ENCODE measurements at places on chromosomes 6 and 20. TPM values are rescaled to one million over a fixed set of nuclear protein-coding genes. Genes with fewer than 3 reads are reported as not detected.

GRCh38 chr6:65098349-65098748 lies 608.7 kb downstream of the EYS start:
- no peak for DNase-seq

- no peak for DNase-seq
Measured at GRCh38 chr6:40668203-40668602, 81.0 kb upstream of the LRFN2 start.

- no peak for DNase-seq
Measured at GRCh38 chr6:32938494-32938893, 2.3 kb downstream of the HLA-DMB start.

DNA sequence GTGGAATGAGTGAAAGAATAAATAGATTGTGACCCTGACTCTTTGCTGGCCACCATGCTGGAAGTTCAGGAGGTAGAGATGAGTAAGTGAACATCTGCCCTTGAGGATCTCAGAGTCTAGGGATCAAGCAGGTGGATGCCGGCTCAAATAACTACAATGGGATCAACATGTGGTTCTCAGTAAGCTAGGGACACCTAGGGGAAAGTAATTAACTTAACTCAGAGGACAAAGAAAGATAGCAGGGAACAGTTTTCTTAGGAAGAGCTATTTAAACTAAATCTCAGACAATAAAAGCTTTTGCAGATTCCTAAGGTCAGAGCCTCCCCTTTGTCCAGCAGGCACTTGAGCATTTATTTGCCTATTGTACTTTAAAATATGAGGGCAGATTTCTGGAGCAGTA lies 29.1 kb downstream of the SLC13A3 start:
- DNase-seq = no peak

- DNase-seq = no peak
Measured at GRCh38 chr20:16321291-16321690, 252.0 kb downstream of the KIF16B start.

GRCh38 chr6:108872141-108872557 lies 23.9 kb downstream of the ARMC2 start:
- no peak for DNase-seq

DNA sequence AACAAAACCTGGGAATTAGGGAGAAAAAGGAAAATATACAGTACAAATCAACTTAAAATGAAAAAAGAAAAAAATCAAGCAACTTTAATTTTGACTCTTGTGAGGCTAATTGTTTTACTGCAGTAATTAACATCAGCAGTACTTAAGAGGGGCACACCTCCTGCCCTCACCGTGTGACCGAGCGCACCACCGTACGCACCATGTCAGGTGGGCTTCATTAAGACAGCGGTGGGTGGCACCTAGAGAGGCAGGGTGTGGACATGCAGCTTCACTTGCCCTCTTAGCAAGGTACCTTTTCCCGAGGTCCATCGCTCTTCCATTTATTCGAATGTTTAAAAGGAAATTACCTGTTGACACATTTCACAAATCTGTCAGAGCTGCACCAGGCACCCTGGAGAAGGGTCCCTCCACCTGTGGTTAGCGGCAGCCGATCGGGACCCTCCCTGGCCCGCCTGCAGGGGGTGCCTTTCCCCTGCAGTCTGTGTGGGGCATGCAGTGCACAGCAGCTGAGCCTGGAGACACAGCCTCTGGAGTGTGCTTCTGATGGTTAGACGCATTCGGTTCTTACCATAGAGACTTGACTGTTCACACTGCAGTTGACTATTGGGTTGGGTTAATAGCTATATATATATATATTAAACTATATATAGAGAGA lies 184.1 kb downstream of the TMEM242 start:
- no peak for DNase-seq

The MICA gene
- total RNA-seq = 9.9 TPM

DNA sequence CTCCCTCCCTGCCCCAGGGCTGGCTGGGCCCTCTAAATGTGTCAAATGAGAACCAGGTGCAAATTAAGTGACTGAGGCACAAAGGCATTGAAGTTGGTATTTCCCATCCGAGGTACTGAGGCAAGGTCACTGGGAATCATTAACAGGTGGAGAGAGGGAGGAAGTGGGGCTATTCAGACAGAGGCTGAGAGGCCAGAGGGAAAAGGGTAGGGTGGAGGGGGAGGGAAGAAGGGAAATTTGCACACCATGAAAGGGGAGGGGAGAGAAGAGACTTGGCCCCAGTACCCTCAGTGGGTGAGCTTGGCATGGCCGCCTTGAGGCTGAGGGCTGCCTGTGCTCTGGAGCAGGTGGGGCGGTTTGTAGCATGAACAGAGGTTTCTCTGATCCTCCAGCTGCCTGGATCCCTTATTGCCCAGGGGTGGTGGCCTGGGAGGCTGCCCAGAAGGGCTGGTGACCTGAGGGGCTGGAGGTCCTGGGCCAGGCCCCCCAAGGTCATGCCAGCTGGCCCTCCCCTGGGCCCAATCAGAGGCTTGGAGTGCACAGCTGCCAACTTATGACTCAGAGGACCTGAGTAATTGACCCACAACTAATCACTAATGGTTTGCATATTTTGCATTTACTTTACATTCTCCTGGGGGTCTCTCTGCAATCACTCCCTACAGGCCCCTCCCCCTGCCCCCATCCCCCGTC lies 40.3 kb upstream of the ZFAND3 start:
- DNase-seq = no peak

The TSPO2 gene
- not detected for total RNA-seq

The SPEF1 gene
- total RNA-seq = not detected

- no peak for DNase-seq
Measured at GRCh38 chr6:118252474-118252873, 295.6 kb upstream of the PLN start.

The OLIG3 gene
- total RNA-seq = not detected

DNA sequence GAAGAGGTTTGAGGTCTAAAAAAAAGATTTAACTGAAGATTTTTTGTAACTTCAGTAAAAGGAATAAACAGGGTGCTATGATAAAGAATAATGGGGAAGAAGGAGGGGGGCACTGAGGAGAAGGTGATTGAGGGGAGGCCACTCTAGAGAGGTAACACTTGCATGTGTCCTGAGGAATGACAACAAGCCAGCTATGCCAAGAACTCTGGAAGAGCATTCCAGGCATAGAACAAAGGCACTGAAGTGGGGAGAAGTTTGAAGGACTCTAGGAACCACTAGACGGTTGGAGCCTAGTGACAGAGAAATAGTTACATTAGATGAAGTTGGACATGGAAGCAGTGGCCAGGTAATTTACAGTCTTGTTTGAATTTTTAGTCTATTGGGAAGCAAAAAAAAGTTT lies 10.8 kb upstream of the SF3B5 start:
- no peak for DNase-seq

DNA sequence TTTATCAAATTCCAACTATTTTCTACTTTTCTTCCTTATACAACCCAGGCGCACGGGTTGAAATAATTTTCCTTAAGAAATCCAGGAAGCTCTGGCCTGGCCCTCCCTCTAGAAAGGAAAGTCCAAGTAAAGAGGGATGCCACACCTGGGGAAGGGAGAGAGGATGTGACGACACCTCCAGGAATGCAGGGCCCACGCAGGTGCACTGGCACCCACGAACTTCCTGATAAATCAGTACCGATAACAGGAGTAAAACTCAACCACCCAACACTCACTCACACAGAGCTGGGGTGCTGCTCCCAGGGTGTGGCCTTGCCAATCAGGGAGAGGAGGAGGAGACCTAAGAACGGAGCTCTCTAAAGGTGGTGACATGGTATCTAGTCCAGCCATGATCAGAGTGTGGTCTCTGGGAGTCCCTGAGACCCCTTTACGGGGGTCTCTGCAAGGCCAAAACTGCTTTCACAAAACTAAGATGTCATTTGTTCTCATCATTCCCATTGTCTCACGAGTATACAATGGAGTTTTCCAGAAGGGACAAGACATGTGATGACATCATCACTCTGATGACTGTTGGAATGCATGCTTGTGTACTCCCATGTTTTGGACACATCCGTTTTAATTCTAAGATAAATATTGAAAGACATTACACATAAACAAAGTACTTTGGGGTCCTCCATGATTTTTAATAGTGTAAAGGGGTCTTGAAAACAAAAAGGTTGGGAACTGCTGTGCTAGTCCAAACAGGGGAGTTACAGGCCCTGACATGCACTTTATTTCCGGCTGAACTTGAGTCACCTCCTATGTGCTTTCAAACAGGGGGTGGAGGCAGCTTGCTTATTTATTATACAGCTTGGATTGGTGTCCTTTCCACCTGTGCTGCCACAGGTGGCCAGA lies 2.2 kb upstream of the PARD6B start:
- DNase-seq = no peak
